CD8-positive, alpha-beta memory T cell (primary cell): ENCODE measurements at places on chromosomes 3 and 15.

- H3K27ac ChIP-seq: peak overlapping the region; percentile 81
- H3K36me3 ChIP-seq: no peaks in the 10 kb centered on the region
- no peak for DNase-seq
- no peaks in the 10 kb centered on the region for H3K27me3 ChIP-seq
- H3K4me3 ChIP-seq: no peak overlapping the region
These were observed 24.4 kb upstream of the CYP11A1 start for GRCh38 chr15:74391582-74392450.

DNA sequence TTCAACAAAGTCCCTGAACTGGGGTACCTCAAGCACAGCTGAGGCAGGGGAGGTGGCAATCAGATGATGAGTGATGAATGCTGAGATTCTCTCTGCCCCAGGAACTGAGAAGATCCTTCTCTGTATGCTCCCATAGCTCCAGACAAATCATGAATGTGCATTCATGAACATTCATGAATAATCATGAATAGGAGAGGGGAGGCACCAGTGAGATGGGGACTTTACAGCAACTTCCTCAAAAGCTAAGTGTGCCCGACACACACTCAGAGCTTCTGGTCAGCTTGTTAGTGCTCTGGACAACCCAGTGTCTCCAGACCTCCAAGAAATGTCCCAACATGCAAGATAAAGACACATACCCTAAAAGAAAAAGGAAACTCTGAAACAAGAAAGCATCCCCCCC is 24.3 kb downstream of the LRRC2 start:
- H3K4me1 ChIP-seq: peaks cover 49% of the 10 kb centered on the region
- no peaks in the 10 kb centered on the region for H3K36me3 ChIP-seq
- no peak for DNase-seq
- H3K4me3 ChIP-seq: no peak overlapping the region
- peak overlapping the region; percentile 55 for H3K27ac ChIP-seq

- DNase-seq: no peak
- H3K27me3 ChIP-seq: no peaks in the 10 kb centered on the region
- H3K4me1 ChIP-seq: no peaks in the 10 kb centered on the region
- H3K27ac ChIP-seq: no peak overlapping the region
- no peak overlapping the region for H3K4me3 ChIP-seq
- H3K36me3 ChIP-seq: no peaks in the 10 kb centered on the region
These were observed 274.6 kb upstream of the ROPN1 start for GRCh38 chr3:124266487-124266886.

DNA sequence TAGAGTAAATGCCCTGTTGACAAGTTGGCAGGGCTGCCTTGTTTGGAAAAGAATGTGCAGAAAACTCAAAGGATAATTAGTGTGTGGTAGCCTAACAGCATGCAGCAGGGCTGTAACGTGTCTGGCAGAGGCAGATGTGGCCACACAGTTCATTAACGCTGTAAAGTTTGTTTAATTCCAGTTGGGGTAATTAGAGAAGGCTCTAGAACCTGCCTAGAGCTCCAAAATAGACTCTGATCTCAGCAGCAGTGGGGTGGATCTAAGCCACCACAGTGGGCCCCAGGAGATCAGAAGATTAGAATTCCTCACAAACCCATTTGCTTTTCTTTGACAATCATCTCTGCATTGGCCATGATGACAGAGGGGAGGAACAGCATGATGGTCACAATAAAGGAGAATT is 65.1 kb upstream of the LEKR1 start:
- no peaks in the 10 kb centered on the region for H3K4me1 ChIP-seq
- no peak overlapping the region for H3K27ac ChIP-seq
- H3K4me3 ChIP-seq: no peak overlapping the region
- H3K36me3 ChIP-seq: no peaks in the 10 kb centered on the region

- DNase-seq: no peak
- no peaks in the 10 kb centered on the region for H3K36me3 ChIP-seq
- H3K27ac ChIP-seq: no peak overlapping the region
- H3K27me3 ChIP-seq: no peaks in the 10 kb centered on the region
These were observed 90.6 kb upstream of the GADL1 start for GRCh38 chr3:30984855-30985749.

- H3K36me3 ChIP-seq: no peaks in the 10 kb centered on the region
- H3K4me1 ChIP-seq: no peaks in the 10 kb centered on the region
- no peaks in the 10 kb centered on the region for H3K27me3 ChIP-seq
These were observed 23.8 kb upstream of the CNBP start for GRCh38 chr3:129207479-129207878.

- H3K4me3 ChIP-seq: no peak overlapping the region
- H3K27me3 ChIP-seq: no peaks in the 10 kb centered on the region
- H3K4me1 ChIP-seq: no peaks in the 10 kb centered on the region
- H3K36me3 ChIP-seq: no peaks in the 10 kb centered on the region
- DNase-seq: no peak
These were observed 684.6 kb upstream of the CCDC54 start for GRCh38 chr3:106692624-106693023.

- H3K4me1 ChIP-seq: no peaks in the 10 kb centered on the region
- DNase-seq: no peak
- no peaks in the 10 kb centered on the region for H3K27me3 ChIP-seq
- no peak overlapping the region for H3K4me3 ChIP-seq
- no peak overlapping the region for H3K27ac ChIP-seq
- no peaks in the 10 kb centered on the region for H3K36me3 ChIP-seq
These were observed 4.1 kb downstream of the OR4F6 start for GRCh38 chr15:101807345-101807945.

DNA sequence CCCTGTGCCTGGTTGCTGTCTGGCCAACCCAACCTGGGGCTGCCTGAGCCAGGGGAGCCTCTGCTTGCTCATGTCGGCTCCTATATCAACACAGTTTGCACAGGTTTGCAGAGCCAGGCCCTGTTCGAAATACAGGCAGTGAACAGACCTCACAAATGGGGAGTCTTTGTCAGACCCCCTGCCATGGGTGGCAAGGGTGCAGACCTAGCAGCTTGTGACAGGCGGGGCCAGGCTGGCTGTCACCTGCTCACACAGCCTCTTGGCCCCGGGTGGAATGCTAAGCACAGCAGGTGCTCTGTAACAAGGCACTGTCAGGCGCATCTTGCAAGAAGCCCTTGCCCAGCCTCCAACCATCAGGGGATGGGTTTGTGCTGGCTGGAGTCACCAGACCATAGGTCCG is 47.3 kb downstream of the BDH1 start:
- no peak for DNase-seq
- no peak overlapping the region for H3K4me3 ChIP-seq
- H3K36me3 ChIP-seq: no peaks in the 10 kb centered on the region
- H3K27me3 ChIP-seq: no peaks in the 10 kb centered on the region
